ENCODE measurements at places on chromosomes 3 and 15. TPM values are rescaled to one million over a fixed set of nuclear protein-coding genes. Genes with fewer than 3 reads are reported as not detected.

The RPP25 gene
- 6.2 TPM for total RNA-seq

The SCN5A gene
- total RNA-seq, result under 0.01 TPM

GRCh38 chr3:134092208-134092701 is 62.5 kb upstream of the SLCO2A1 start:
- DNase-seq, result no peak

The IL17RE gene
- total RNA-seq, result 0.29 TPM

- no peak for DNase-seq
Measured at GRCh38 chr3:30691249-30691880, 85.0 kb downstream of the TGFBR2 start.

DNA sequence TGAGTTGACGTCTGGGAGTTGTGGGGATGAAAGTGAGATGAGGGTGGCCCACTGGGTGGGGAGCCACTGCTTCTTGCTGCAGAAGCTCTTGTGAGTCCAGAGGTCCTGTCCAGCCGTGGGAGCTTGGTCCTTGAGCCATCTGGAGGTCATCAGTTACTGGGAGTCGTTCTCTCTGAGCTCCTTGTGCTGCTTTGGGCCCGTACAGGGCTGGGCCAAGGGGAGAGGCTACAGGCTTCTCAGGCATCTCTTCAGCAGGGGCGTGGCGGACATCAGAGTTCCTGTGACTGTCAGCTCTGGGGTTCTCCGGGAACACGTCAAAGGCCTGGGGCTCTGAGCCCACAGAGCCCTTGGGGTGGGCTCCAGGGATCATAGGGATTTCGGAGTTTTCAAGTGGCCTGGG is 2.6 kb downstream of the PRRT3 start:
- no peak for DNase-seq

GRCh38 chr15:48592221-48592731 is 53.2 kb downstream of the FBN1 start:
- peak; percentile 79 for DNase-seq

The EFCAB12 gene
- total RNA-seq, result under 0.01 TPM

DNA sequence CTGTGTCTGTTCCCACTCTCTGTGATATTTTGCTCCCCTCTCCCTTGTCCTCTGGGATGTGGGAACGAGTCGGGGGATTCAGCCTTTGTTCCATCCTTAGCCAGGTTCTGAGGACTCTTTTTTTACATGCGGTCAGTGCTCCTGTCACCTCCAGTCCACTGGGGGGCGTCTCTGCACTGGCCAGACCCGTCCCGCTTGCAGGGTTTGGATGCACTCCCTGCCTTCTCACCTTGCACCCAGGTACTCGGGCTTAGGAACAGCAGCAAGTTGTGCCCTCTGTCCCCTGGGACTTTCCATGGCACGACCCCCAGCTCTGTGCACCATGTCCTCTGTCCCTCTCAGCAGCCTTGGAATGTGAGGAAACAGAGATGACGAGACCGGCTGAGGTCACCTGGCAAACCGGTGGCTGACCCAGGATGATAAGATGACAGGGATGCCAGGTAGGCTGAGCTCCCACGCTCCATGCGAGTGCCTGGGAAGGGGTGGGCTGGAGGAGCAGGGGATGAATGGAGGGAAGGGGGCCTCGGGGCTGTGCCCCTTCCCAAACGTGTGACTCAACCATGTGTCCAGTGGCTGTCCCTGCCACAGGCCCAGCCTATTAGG is 27.3 kb upstream of the FGD5 start:
- DNase-seq, result peak; percentile 91

The TICRR gene
- 0.88 TPM for total RNA-seq

GRCh38 chr3:12473511-12473910 is 10.8 kb upstream of the TSEN2 start:
- no peak for DNase-seq

DNA sequence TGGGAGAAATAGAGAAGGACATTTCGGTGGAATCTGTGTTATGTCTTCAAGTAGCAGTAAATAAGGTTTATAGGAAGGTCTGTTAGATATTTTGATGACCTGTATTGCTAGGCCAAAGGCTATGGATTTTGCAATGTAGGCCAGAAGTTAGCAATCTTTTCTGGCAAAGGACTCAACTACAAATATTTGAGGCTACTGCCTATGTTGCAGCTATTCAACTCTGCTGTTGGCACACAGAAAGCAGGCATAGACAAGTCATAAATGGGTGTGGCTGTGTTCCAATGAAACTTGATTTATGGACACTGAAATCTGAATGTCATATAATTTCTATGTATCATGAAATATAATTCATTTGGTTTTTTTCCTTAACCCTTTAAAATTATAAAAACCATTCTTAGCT is 438.7 kb upstream of the C2CD4B start:
- DNase-seq, result peak; percentile 86

DNA sequence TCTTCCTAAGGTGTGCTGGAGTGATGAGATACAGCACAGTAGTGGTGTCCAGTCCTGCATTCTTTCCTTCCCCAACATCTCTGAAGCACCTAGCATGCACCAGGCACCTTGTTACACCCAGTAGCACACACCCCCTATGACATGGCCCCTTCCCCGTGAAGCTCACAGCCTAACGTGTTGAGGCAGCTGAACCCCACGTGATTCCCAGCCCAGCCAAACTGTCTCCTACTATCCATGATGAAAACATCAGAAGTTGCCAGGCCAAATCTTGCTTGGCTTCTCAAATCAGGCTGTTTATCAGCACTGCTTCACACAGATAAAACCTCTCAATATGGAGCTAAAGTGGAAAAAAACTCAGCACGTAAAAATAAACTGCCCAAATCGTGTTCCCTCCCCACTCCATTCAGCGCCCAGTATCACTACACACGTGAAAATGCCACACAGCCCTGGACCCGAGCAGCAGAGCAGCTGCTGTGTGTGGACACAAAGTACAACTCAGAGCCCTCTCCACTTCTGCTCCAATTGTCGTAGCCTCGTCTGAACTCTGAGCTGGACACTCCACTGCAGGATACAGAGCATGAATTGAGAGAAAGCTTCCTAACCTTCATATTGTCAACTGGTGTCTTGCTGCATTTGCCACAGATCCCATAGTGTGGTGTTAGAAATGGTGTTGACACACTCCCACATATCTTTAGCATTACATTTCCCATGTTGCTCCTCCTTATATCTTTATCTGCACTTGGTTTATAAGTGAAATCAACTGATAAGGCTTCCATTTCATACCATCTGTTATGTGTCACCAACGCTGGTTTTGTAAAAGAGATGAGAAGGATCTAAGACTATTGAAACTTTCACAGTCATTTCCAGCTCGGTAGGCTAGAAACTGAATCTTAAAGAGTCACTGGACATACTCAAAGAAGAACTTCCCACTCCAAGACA is 279.8 kb downstream of the RORA start:
- DNase-seq, result no peak

GRCh38 chr15:68844856-68845550 is 24.3 kb upstream of the ANP32A start:
- DNase-seq, result no peak

GRCh38 chr3:105223815-105224214 is 142.9 kb upstream of the ALCAM start:
- no peak for DNase-seq

DNA sequence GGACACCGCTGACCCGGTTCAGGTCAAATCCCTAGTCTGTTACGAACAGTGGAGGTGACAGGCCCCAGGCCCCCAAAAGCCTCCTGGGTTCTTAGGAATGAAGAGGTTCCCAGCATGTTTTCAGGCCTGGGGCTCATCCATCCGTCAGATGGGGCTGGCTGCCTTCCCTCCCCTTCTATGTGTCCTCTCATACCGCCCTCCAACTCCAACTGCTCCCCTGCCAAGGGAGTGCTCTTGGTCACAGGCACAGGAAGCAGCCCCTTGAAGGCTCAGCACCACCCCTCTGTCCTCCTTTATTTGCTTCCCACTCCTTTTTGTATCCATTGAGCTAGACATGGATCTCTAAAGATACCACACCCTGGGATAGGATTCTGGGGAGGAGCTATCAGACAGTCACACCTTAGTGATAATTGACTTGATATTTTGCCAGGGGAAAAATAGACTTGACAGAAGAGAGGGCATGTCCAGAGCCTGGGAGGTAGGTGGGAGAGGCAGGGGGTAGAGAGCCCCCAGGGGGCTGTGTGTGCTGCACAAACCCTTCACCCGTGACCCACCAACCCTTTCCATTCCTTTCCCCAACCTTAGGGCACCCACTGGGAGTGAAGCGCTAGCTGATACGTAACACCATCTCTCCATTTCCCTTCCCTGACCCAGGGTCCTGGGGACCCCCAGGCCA is 10.7 kb upstream of the CSPG4 start:
- peak; percentile 85 for DNase-seq

GRCh38 chr15:68210821-68211655 is 5.9 kb upstream of the CALML4 start:
- DNase-seq, result peak; percentile 96

DNA sequence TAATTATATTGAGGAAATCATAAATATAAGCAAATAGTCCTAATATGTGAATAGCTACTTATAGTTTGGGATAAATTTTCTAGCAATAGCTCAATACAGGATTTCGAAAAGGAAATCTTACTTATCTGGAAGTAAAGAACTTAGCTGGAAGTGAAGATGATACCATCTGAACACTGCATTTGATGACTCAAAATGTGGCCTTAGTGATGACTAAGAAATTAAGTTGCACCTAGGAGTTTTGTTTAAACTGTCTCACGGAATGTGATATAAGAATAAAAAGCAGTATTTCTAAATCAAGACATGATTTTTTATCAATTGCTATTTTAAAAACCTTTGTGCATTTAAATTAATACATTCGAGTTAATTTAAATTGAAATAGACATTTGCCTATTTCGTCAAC is 91.2 kb downstream of the EOMES start:
- DNase-seq, result peak; percentile 88

- DNase-seq, result peak; percentile 97
Measured at GRCh38 chr3:196219194-196219969, 3.0 kb downstream of the SLC51A start.

DNA sequence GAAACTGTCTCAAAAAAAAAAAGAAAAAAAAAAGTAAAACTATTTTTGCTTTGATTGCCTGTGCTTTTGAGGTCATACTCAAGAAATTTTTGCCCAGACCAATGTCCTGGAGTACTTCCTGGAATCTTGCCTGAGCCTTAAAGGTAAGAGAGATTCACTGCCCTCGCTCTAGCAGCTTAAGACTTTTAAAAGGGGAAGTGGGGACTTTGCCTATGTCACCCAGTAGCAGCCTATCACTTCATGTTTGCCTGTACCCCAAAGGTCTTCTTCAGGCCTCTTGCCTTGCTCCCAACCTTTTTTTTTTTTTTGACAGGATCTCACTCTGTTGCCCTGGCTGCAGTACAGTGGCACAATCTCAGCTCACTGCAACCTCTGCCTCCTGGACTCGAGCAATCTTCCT is 18.9 kb upstream of the GOLGB1 start:
- DNase-seq, result no peak

DNA sequence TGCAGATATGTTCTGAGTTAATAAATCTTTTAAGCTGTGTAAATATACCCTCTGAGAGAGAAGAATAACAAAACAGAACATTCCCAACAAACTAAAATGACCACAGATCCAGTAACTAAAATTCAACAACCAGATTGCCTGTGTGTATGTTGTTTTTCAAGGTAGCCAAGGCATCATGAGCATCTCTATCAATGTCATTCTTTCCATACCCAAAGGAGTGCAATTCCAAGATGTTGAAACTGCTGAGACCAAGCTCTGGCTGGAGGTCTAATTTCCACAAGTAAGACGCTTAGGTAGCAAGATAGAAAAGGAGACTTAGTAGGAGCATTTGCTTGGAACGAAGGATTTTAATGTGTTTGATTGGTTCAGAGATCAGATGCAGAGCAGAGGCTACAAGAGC is 276.3 kb downstream of the RBMS3 start:
- no peak for DNase-seq

DNA sequence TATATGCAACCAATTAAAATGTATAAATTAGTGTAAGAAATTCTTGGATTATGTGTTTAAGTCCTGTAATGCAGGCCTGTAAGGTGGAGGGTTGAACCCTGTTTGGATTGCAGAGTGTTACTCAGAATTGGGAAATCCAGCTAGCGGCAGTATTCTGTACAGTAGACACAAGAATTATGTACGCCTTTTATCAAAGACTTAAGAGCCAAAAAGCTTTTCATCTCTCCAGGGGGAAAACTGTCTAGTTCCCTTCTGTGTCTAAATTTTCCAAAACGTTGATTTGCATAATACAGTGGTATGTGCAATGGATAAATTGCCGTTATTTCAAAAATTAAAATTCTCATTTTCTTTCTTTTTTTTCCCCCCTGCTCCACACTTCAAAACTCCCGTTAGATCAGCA is 65.4 kb upstream of the ACAD9 start:
- DNase-seq, result no peak

GRCh38 chr3:46759239-46760167 is 41.8 kb upstream of the PRSS50 start:
- no peak for DNase-seq

The MESP2 gene
- total RNA-seq, result 0.72 TPM

DNA sequence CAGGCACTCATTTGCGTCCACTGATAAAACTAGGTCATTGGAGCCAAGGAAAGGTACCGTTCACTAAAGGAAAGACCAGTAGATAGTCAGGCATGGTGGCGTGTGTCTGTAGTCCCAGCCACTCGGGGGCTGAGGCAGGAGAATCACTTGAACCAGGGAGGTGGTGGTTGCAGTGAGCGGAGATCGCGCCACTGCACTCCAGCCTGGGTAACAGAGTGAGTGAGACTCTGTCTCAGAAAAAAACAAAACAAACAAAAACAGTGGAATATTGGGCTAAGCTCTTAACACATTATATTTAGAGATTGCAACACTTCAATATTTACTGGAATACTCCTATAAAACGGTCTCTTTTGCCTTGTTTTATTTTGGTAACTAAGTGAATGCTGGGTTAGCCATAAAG is 17.4 kb downstream of the MAP2K1 start:
- DNase-seq, result no peak

DNA sequence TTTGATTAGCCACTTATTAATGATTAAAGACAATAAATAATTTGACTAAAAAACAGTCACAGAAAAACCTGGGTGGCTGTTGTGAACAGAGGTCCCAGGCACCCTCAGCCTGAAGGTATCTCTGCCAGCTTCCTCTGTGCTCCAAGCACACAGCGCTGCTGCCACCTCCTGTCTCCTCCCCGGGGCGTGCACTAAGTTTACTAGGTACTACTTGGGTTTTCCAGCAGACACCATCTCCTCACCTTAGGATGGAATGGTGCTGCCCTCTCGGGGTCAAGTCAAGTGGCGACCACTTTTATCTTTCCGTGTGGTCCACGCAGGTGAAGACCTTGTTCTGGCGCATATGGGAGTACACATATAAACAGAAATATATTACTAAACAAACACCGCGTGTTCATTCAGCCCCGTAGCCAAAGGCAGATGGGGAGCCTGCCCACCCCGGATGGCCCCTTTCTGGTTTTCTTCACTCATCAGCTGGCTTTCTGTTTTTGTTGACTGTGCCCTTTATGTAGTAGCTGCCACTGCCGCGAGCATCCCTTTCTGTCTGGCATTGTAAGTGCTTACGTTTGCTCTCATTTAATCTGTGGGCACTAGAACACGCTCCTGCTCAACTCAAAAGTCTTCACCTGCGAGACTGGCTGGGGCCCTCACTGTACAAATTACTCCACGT is 128.0 kb downstream of the LRIG1 start:
- DNase-seq, result no peak

DNA sequence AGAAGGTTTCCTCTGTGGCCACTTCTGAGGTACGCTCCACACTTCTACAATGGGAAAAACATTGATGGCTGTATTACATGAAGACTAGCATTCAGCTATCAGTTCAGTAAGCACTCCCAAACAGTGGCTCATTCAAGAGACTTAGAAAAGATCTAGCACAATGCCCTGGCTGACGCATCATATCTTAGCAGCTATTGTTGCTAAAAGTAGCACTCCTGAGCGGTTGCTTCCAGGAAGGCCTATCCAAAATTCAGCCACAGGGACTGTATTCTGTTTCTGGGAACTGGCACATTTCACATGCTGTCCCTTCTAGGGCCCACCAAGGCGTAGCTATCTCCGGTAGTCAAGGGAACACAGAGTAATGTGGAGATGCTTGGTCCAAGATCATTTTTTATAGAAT is 21.2 kb upstream of the SPRED1 start:
- DNase-seq, result no peak
